ENCODE measurements at places on chromosomes 4 and X.

DNA sequence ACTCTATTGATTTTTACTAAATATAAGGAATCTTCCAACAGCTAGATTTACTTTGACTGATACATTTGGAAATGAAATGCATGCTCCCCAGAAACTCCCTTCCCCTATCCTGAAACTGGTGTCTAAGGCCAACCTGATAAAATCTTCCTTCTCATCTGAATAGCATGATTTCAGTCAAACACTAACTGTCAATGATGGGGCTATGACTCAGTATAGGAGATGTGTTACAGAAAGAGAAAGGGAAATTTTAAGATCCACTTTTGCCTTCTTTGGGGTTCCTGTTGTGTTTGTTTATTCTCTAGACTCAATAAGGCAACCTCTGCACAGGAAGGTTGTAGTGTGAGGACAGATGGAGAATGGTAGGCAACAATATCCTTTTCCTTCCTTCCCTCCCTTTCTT, 160.7 kb downstream of the MOSPD2 start:
- no peak for DNase-seq

GRCh38 chr4:77021614-77022089, 54.1 kb downstream of the CCNI start:
- peak; percentile 96 for DNase-seq

- DNase-seq: no peak
These were observed 5.4 kb upstream of the SH3BP2 start for GRCh38 chr4:2787230-2788100.

DNA sequence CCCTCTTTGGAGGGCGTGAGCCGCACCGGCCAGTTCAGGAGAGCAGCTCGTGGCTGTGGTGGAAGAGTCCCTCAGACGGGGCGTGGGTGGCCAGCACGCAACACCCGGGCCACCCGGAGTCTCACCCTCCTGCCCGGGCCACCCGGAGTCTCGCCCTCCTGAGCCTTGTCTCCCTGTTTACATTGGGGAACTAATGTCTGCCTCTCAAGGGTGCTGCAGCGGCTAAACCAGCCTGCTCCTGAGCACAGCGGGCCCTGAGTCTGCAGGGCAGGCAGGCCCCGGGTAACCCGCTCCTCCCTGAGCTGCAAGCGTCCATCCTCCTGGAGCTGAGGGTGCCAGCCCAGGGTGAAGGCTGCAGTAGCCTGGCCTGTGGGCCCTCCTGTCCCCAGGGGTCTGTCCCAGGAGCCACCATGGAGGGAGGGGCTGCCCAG, 3.0 kb downstream of the PDE6B start:
- no peak for DNase-seq

DNA sequence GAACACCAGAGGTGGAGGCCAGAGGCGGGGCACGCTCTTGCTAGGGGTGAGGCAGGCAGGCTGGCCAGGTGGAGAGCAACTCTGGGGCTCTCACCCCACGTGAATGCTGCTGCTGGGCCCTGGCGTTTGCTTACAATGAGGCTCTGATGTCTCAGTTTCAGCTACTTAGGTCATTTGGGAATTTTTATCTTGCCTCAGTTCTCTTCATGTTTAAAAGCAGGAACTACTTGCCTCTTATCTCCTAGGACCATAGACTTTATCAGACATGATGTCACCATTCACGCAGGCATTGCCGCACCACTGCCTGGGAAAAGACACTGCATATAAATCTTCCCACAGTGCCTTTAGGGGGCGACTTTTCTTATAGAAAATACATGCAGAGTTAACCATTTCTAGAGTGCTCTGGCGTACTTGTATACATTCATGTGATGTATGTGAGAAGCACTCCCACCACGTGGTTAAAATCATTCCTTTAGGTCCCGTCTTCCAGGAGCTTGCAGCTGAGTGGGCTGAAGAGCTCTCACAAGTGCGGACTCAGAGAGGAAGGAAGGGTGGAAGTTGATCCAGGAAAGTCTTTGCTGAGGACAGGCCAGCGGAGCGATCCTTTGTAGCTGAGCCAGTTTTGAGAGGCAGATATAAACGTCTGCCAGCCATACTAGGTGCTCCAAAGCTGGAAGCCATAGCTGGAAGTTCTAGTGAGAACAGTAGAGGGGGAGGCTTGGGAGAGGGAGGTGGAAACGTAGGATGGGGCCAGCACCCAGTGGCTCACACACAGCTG, 84.3 kb upstream of the CLDN34 start:
- DNase-seq: no peak

GRCh38 chr4:81428002-81428401, 43.7 kb downstream of the RASGEF1B start:
- no peak for DNase-seq

DNA sequence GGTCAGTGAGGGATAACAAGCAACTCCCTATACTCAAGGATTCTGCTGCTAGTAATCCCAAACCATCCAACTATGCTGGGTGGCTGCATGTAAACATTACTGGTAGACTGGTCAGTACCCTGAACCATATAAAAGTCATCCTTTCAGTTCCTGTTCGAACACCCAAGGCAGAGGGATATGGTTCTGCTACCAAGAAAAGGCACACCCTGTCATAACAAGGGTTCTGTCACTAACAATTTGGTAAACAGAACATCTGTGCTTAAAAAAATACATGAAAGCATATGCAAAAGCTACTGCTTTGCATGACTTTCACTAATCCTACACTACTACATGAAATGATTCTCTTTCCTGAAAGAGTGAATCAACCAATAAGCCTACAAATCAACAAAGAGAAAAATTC, 76.8 kb upstream of the MCF2 start:
- DNase-seq: no peak

GRCh38 chr4:8656711-8657380, 64.3 kb downstream of the CPZ start:
- no peak for DNase-seq

DNA sequence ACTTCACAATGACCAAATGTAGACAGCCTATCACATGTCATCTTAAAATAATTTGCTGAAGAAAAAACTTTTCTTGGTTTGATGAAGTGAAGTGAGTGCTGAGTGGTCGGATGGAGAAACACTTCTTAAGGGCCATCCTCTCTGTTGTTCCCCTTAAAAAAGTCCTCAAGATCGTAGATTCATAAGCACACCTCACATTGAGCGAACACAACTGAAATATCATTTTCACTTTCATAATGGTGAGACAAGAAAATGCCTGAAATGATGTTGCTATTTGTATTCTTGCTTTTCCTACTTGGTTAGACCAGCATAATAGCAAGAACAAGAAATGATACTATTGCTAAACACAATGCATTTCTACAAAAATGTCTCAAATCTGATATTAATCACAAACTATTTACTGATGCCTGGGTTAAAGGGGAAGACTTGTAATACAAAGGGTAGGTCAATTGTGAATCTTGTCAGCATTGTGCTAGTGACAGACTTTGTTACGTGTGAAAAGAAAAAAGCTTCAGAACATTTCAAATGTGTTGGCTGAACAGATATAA, 305.6 kb upstream of the NR3C2 start:
- no peak for DNase-seq

DNA sequence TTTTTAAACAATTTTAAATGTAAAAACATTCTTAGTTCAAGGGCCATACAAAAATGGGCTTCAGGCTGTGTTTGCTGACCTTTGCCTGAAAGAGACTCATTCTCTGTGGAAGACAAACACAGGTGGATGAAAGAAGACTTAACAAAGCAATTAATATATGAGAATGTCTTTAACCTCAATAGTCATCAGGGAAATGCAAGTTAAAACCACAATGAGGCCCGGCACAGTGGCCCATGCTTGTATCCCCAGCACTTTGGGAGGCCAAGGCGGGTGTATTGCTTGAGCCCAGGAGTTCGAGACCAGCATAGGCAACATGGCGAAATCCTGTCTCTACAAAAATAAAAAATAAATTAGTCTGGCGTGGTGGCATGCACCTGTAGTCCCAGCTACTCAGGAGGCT, 7.1 kb upstream of the SMARCA1 start:
- no peak for DNase-seq

GRCh38 chrX:126489116-126489695, 63.4 kb downstream of the DCAF12L1 start:
- no peak for DNase-seq

GRCh38 chrX:48179691-48180090, 16.9 kb downstream of the SSX5 start:
- no peak for DNase-seq

- no peak for DNase-seq
These were observed 836.9 kb upstream of the HS3ST1 start for GRCh38 chr4:12265554-12265953.

- no peak for DNase-seq
These were observed 36.0 kb downstream of the HTR2C start for GRCh38 chrX:114619874-114620273.

DNA sequence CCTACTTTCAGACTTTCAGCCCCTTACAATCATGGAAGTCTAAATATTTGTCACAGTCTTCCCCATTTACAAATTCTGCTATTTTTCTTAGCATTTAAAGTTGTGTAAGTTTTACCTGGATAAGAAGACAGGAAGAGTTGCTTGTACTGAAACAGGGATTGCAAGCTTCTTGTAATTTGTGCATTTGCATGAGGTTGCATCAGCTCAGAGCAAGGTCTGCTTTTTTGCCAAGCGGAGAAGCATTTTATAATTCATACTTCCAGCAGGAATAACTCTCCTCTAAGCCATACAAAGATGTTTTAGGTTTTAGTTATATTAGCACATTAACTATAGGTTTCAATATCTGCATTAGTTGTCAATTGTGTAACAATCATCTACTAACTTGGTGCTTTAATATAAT, 922.0 kb upstream of the PABPC4L start:
- no peak for DNase-seq

DNA sequence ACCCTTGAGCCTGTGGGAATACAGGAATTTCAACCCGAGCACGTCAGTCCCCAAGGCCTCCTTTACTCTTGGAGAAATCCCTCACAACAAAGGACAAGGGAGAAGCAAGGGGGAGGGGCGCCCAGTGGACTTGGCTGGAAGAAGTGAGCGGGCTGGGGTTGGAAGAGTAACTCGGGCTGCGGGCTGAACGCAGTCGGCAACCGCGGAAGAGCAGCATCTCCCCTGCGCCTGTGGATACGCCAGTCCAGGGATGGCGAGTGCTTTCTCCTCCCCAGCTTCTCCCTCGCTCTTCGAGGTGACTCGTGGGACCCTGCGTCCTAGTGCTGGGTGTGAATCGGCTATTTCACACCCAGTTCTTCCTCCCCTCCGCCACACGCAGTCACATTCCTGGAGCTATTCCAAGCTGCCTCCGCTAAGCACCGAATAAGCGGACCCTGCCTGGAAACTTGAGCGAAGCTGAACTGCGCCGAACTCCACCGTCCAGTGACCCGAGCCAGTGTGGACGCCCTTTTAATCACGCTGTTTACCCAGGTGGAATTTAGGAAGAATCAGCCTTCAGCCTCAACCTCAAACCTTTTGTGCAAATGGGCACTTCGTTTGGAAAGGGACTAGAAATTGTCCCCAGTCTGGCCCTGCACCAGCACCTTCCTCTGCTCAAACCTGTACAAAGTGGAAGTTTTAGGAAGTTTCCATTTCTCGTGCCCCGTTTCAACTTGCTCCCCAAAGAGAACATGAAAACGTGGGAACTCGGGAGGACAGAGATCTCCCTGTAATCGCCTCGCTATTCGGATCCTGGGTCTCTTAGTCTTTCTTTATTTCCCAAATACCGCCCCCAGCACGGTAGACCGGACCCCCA, 64.3 kb upstream of the WDR17 start:
- DNase-seq: no peak

DNA sequence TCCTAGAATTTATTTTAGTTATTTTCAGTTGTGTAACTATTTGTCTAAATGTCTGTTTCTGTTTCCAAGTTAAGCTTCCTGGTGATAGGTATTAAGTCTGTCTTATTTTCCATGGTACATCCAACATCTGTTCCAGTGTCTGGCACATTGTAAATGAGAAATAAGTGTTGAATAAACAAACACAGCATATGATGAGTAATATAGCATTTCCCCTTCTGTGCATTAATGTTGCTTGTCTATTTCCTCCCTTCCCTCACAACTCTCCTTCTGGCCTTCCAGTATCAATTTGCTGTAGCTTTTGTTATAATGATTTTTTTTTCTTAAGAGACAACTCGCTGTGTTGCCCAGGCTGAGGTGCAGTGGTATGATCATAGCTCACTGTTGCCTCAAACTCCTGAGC, 36.1 kb downstream of the COPS4 start:
- peak; percentile 14 for DNase-seq

- DNase-seq: peak; percentile 68
These were observed 5.6 kb upstream of the KANTR start for GRCh38 chrX:53088136-53088974.

GRCh38 chrX:131741103-131741581, 197.3 kb downstream of the OR13H1 start:
- DNase-seq: no peak

- DNase-seq: no peak
These were observed 152.0 kb upstream of the SLC4A4 start for GRCh38 chr4:71186566-71187403.

DNA sequence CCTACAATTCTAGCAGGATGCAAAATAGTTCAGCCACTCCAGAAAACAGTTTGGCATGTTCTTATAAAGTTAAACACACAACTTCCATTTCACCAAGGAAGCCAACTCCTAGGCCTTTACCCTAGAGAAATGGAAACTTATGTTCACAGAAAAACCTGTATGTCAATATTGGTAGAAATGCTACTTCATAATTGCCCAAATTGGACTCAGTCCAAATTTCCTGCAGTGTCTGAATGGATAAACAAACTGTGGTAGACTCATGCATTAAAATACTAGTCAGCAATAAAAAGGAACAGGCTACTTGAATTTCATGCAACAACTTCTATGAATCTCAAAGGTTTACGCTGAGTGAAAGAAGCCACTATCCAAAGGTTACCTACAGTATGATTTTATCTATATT, 1738.8 kb upstream of the IGFBP7 start:
- DNase-seq: no peak

DNA sequence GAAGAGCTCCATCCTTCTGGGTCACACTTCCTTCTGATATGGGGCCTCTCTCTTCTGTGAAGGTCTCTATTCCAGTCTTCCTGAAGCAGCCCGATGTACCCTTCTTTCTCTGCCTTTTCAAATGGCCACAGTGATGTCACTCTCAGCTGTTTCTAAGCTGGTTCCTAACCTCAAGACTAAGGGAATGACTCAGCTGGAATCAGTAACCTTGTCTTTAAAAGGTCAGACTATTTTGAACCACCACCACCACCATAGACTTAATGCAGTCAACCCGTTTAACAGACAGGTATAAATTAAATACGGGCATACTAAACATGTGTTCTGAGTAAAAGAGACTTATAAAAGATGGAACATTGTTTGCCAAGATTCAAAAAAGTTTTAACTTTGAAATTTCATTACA, 121.0 kb downstream of the PPA2 start:
- no peak for DNase-seq

DNA sequence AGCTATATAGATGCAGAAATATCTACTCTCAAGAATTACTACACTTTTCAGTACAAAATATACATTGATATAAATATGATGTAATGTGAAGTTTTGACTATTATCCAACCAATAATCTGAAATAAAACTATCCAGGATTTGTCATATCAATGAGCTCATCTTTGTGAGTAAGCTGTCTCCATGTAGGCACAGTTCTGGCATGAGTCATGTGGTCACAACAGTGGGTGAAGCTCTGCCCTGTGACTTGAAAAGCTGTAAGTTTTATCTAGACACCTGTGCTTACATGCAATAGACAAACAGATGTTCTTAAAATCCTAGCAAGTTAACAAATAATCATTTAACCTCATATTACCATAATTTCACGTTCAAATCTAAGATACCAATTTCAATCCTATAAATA, 192.7 kb downstream of the GABRG1 start:
- no peak for DNase-seq
